Natural killer cell (primary cell): ENCODE measurements at places on chromosomes 3 and 15.

- no peaks in the 10 kb centered on the region for H3K36me3 ChIP-seq
- no peak overlapping the region for H3K27ac ChIP-seq
- peak; percentile 87 for DNase-seq
- H3K4me3 ChIP-seq: peak overlapping the region; percentile 27
Observed at GRCh38 chr15:72155635-72156616, 37.7 kb downstream of the SENP8 start.

DNA sequence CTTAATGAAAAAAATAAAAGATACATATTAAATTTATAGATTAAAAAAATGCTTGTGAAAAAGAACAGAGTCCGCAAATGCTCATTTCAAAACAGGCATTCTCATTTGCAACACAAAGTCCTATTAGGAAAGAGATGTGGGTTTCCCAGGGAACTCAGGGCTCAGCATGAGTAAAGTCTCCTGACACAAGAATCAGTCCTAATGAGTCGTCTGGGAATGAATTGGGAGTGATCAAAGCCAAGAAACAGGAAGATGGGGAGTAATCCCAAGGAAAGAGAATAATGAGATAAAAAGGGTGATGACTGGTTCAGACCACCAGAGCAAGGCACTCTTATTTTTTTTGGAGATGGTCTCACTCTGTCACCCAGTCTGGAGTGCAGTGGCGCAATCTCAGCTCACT is 443.7 kb downstream of the NR2F2 start:
- H3K4me3 ChIP-seq: no peak overlapping the region
- H3K36me3 ChIP-seq: no peaks in the 10 kb centered on the region
- DNase-seq: no peak
- no peaks in the 10 kb centered on the region for H3K4me1 ChIP-seq

DNA sequence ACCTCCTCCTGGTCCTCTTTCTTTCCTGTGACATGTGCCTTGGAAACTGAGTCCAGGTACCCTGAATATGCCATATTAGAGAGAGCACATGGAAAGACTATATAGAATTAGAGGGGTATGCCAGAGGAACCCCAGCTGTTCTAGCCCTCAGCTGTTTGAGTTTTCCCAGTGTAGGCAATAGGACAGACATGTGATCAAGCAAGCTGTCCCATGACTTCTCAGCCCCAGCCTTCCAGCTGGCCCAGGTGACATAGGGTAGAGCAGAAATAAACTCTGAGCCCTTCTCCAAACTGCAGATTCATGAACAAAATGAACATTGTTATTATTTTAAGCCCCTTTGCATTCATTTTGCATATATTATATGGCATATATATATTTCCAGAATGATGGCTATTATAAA is 118.7 kb downstream of the PPM1L start:
- no peaks in the 10 kb centered on the region for H3K4me1 ChIP-seq
- H3K4me3 ChIP-seq: no peak overlapping the region
- H3K27me3 ChIP-seq: no peaks in the 10 kb centered on the region
- no peak overlapping the region for H3K27ac ChIP-seq

DNA sequence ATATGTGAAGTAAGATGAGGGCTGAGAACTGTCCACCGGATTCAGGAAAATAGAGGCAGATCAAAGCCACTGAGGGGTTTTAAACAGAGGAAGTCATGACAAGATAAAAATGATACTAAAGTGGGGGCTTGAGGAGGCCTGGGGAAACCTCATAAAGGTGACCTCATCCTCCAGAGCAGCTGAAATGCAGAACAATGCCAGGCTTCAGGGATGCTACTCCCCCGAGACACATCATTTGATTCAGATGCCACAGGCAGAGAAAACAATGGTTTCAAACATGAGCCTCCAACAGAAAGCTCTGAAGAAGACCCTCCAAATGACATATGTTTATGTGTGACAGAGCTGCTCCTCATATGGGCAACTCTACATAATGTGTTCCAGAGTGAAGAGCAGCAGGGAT is 6.4 kb downstream of the CFAP20DC start:
- H3K27ac ChIP-seq: no peak overlapping the region
- no peaks in the 10 kb centered on the region for H3K4me1 ChIP-seq
- H3K36me3 ChIP-seq: no peaks in the 10 kb centered on the region
- H3K27me3 ChIP-seq: no peaks in the 10 kb centered on the region
- no peak for DNase-seq
- no peak overlapping the region for H3K4me3 ChIP-seq

- H3K4me1 ChIP-seq: no peaks in the 10 kb centered on the region
- no peaks in the 10 kb centered on the region for H3K36me3 ChIP-seq
- DNase-seq: no peak
- no peaks in the 10 kb centered on the region for H3K27me3 ChIP-seq
- H3K4me3 ChIP-seq: no peak overlapping the region
Observed at GRCh38 chr15:27869697-27870281, 229.3 kb downstream of the OCA2 start.

DNA sequence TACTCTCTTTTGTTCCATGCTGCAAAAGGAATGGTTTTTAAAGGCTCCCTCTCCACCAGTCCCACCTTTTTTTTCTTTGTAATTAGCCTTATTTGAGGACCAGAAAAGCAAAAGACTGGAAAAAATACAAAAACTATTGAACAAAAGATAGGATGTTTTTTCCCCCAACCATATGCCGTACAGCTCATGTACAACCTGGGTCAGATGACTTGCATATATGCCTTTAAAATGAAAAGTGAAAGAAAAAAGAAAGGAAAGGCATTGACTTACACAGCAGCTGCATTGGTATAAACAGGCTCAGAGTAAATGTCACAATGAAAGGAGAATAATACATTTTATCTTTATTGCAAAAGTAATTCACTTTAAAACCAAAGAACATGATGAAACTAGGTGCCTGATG is 69.5 kb upstream of the CMC1 start:
- peak overlapping the region; percentile 30 for H3K27ac ChIP-seq
- H3K36me3 ChIP-seq: no peaks in the 10 kb centered on the region
- H3K27me3 ChIP-seq: no peaks in the 10 kb centered on the region

DNA sequence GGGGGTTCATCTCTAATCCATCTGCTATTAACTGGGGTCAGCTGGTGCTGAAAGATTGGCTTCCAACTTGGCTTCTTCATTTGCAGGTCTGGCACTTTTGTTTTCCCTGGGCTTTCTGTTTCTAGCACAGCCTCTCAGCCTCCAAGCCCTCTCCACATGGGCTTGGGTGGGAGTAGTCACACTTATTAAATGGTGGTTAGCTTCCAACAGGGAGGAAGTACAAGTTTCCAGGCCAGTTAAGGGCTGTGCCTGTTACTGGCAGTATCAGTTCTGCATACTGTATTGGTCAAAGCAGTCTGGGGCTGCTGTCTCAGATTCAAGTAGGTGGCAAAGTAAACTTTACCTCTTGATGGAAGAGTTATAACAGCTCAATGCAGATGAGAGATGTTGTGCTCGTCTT is 627.1 kb upstream of the CCDC54 start:
- no peaks in the 10 kb centered on the region for H3K36me3 ChIP-seq
- H3K4me1 ChIP-seq: no peaks in the 10 kb centered on the region
- no peaks in the 10 kb centered on the region for H3K27me3 ChIP-seq
- H3K4me3 ChIP-seq: no peak overlapping the region
- no peak overlapping the region for H3K27ac ChIP-seq

GRCh38 chr3:195171093-195171873 is 99.7 kb downstream of the XXYLT1 start:
- no peak for DNase-seq
- H3K27me3 ChIP-seq: no peaks in the 10 kb centered on the region
- H3K4me1 ChIP-seq: peaks cover 4% of the 10 kb centered on the region
- no peak overlapping the region for H3K27ac ChIP-seq

DNA sequence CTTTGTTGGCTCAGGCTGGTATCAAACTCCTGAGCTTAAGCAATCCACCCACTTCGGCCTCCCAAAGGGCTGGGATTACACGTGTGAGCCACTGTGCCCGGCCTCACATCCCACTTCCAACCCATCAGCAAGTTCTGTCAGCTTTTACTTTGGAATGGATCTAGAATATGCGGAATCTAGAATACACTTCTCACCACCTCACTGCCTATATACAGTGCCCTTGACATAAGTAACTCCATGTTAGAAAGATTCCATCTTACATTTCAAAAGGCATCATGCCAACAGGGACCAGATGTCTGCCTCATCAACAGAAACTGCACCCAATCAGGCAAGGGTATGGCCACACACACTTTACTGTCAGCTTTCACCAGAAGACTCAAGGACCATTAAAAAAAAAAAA is 9.9 kb upstream of the RBSN start:
- no peaks in the 10 kb centered on the region for H3K27me3 ChIP-seq
- H3K4me1 ChIP-seq: peaks cover 5% of the 10 kb centered on the region
- no peak for DNase-seq
- no peaks in the 10 kb centered on the region for H3K36me3 ChIP-seq

DNA sequence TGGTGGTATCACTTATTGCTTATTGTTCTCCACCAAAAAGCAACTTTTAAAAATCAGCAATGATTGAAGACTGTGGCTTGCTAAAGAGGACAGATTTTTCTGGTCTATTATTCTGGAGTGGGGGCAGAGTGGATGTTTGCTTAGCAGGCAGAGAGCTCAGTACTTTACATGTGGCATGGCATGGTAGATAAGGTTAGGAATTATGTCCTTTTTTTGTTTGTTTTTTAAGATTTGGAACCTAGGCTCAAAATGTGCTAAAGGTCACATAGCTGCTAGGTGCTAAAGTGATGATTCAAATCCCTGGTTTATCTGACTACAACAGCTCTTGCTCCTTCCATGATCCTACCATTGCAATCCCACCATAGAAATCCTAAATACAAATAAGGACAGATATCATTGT is 331.0 kb upstream of the ADAMTS9 start:
- no peaks in the 10 kb centered on the region for H3K36me3 ChIP-seq
- no peak overlapping the region for H3K27ac ChIP-seq
- no peak for DNase-seq

GRCh38 chr15:41473418-41473817 is 20.3 kb upstream of the ITPKA start:
- no peak for DNase-seq
- no peaks in the 10 kb centered on the region for H3K27me3 ChIP-seq
- peaks cover 68% of the 10 kb centered on the region for H3K36me3 ChIP-seq
- no peak overlapping the region for H3K27ac ChIP-seq

- no peak for DNase-seq
- H3K27ac ChIP-seq: no peak overlapping the region
- no peaks in the 10 kb centered on the region for H3K27me3 ChIP-seq
- no peak overlapping the region for H3K4me3 ChIP-seq
Observed at GRCh38 chr3:18295171-18295920, 129.8 kb downstream of the SATB1 start.

DNA sequence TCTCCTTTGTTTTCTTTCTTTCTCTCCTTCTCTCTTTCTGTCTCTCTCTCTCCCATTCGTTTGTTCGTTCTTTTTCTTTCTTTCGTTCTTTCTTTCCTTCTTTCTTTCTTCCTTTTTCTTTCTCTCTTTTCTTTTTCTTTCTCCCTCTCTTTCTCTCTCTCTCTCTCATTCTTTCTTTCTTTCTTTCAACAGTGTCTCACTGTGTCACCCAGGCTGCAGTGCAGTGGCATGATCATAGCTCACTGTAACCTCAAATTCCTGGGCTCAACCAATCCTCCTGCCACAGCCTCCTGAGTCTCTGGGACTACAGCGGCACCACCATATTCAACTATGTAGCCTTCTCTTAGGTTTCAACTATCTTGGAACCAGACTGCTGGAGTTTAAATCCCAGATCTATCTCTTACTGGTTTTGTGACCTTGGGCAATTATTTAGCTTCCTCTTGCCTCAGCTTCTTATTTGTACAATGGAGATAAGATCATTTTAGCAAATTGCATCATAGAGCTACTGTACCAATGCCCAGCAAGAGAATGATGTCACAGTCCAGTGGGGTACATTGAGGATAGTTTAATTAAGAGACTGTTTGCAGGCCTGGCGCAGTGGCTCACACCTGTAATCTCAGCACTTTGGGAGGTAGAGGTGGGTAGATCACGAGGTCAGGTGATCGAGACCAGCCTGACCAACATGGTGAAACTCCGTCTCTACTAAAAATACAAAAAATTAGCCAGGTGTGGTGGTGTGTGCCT is 27.3 kb upstream of the PARL start:
- H3K27ac ChIP-seq: no peak overlapping the region
- H3K36me3 ChIP-seq: no peaks in the 10 kb centered on the region
- no peaks in the 10 kb centered on the region for H3K27me3 ChIP-seq
- no peaks in the 10 kb centered on the region for H3K4me1 ChIP-seq
- H3K4me3 ChIP-seq: no peak overlapping the region
- DNase-seq: no peak

GRCh38 chr3:155354658-155355057 is 61.2 kb upstream of the STRIT1 start:
- H3K27ac ChIP-seq: no peak overlapping the region
- H3K27me3 ChIP-seq: no peaks in the 10 kb centered on the region
- no peaks in the 10 kb centered on the region for H3K4me1 ChIP-seq

DNA sequence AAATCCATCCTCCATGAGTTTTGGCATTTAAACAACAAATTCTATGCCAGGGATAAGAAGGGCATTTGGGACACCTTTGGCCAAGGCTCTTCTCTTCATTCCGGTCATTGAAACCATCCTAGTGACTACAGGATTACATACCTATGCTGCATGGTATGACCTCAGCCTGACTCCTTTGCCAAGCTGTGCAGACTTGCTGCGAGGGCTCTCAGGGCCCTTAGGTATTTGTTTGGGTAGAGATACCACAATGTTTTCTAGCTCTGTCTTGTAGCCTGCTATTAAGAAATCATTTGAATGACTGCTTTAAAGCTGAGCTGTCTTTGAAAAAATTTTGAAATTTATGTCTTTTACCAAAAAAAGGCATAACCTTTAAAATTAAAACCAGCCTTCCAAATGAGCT is 749.8 kb upstream of the SGO1 start:
- H3K36me3 ChIP-seq: no peaks in the 10 kb centered on the region
- no peak overlapping the region for H3K27ac ChIP-seq
- no peaks in the 10 kb centered on the region for H3K4me1 ChIP-seq
- no peak overlapping the region for H3K4me3 ChIP-seq

DNA sequence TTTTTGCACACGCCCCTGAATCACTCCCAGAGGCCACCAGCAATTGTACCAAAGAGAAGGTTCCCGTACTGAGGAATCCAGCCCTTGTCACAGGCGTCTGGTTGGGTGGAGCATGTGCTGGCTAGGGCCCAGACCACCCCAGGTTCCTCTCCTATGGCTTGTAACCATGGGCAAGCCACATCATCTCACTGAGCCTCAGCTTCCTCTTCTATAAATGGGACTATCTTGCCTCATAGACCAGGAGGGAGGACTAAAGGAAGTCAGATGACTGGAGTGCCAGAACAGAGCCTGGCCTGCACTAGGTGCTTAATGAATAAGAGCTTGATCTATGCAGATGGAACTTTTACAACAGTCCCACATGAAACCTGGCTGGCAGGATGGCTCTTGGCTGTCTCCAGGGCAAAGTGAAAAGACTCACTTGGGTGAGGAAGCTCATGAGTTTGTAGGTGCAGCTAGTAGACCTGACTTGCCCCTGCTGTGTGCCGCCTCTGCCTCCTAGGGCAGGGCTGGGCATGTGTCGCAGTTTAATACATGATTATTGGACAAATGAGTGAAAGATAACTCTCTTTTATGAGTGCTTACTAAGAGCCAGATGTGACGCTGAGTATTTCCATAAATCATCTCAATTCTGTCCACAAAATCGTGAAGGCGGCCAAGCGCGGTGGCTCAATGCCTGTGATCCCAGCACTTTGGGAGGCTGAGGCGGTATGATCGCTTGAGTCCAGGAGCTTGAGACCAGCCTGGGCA is 29.3 kb downstream of the CTSH start:
- no peaks in the 10 kb centered on the region for H3K27me3 ChIP-seq
- no peak overlapping the region for H3K27ac ChIP-seq
- peaks cover 38% of the 10 kb centered on the region for H3K36me3 ChIP-seq
- peaks cover 9% of the 10 kb centered on the region for H3K4me1 ChIP-seq
- no peak overlapping the region for H3K4me3 ChIP-seq
- DNase-seq: no peak
